ENCODE measurements at places on chromosomes 13 and 19.

- no peak for DNase-seq
These were observed 10.1 kb downstream of the TUBB4A start for GRCh38 chr19:6491802-6492592.

DNA sequence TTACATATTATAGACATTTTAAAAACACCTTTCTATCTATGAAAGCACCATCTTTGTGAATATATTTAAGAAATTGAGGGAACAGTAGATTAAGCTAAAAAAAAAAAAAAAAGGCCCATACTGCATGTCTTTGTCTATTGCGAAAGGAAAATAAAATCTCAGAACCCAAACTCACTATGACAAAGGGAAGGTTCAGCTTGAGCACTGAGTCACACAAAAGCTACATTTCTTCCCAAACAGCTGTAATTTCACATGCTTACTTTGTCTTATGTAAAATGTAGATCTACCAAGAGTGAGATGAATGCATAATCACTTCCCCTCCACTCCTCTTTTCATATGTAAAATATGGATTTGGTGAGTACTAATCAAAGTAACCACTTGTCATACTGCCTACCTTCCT, 640.1 kb upstream of the KLF12 start:
- DNase-seq: no peak

DNA sequence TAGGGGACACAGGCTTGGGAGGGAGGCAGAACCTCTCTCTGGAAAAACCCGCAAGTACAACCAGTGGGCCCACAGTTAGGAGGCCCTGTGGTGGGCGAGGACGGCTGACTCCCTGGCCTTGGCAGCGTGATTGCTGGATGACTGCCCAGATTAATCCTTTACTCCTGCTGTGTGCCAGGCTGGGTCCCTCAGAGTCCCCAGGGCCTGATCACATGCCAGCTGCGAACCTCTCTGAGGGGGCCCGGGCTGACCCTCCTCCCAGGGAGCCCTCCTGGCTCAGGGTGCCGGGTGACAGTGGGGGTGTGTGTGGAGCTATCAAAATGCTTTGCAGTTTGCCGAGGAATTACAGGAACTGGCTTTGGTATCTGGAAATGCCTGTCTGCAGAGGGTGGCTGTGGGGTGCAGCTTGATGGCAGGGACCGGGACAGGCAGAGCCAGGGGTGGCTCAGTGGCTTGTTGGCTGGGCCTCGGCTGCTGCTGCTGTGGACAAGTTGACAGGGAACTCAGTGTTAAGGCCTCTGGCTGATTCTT, 48.9 kb downstream of the DNM2 start:
- no peak for DNase-seq

GRCh38 chr13:48569104-48569666, 36.3 kb upstream of the RCBTB2 start:
- DNase-seq: no peak

GRCh38 chr19:12921047-12921446, 2.0 kb upstream of the SYCE2 start:
- no peak for DNase-seq

- no peak for DNase-seq
These were observed 65.0 kb downstream of the DGKH start for GRCh38 chr13:42113478-42113877.

GRCh38 chr13:75968103-75968838, 332.1 kb downstream of the LMO7 start:
- DNase-seq: no peak

GRCh38 chr13:26956522-26957142, 196.0 kb upstream of the GPR12 start:
- no peak for DNase-seq

DNA sequence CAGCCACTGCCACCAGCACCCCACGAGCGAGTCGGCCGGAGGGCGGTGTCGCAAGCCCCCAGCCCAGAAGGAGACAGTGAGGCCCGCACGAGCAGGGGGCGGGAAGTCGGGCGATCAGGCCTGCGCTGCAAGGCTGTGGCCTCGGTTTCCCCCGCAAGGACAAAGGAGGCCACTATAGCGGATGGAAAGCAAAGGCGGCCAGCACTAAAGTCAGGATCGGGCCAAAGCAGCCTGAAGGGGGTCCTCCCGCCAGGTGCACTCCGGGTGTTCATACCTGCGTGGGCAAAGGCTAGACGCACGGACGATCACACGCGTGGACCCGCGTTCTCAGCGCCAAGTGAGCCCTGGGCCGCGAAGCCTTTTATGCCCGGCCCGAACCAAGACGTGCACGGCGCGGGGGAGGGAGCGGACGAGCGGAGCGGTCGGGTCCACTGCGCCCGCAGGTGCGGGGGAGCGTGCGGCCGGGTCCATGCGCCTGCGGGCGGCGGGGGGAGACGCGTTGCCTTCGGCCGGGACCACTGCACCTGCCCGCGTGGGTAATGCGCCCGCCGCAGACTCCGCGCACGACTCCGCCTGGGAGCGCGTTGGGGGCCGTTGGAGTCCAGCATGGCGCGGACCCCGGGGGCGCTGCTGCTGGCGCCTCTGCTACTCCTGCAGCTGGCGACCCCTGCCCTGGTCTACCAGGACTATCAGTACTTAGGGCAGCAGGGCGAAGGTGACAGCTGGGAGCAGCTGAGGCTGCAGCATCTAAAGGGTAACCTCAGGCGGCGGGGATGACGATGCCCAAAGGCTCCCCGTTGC, at the start of the genes PRDX2 and THSD8:
PRDX2 (minus strand) TSS at position 335 of the 801 bp plus-strand sequence. CDS start 539 bp downstream, outside the sequence.
THSD8 (plus strand) TSS at position 604 of the 801 bp plus-strand sequence; CDS start at position 607, 3 bp downstream.
- peak; percentile 85 for DNase-seq

DNA sequence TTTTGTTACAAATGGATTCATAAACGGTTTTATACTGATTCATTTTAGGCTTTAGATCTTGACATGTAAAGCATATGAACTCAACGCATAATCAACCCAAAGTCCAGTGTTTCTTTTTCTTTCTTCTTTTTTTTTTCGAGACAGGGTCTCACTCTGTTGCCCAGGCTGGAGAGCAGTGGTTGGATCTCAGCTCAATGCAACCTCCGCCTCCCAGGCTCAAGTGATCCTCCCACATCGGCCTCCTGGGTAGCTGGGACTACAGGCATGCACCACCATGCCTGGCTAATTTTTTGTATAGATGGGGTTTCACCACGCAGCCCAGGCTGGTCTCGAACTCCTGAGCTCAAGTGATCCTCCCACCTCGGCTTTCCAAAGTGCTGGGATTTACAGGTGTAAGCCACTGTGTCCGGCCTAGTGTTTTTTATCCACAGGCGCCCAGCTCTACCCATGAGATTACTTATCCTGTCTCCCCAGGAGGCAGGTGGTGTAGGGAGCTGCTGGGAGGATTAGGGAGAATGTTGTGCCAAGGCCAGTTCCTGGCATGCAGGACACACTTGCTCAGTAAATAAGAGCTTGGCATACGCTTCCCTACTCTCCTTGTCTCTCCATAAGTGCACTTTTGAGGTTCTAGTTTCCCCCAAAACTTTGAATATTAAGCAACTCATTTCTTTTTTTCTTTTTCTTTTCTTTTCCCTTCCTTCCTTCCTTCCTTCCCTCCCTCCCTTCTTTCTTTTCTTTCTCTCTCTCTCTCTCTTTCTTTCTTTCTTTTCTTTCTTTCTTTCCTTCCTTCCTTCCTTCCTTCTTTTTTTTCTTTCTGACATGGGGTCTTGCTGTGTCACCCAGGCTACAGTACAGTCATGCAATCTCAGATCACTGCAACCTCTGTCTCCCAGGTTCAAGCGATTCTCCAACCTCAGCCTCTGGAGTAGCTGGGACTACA, 4.8 kb upstream of the CEBPA start:
- no peak for DNase-seq

- DNase-seq: no peak
These were observed 164.8 kb upstream of the KL start for GRCh38 chr13:32851083-32852069.

DNA sequence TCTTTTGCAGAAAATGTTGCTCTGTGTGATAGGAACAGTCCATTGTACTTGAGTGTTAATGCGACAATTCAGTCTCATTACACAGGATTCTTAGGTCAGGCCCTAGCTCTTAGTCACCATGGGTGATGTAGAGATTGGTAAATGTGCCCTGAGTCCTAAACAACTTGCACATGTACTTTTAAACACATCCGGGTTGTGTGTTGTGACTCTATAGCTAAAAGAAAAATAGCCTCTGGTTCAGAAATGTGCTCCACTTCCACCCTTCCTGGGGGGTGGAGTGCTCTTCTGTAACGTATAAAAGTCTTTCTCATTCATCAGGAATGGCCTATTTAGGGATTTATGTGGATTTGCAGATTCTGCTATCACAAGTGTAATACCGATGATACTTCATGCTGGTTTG, 5.2 kb downstream of the SPATA13 start:
- no peak for DNase-seq

- no peak for DNase-seq
These were observed 154.6 kb downstream of the FLT1 start for GRCh38 chr13:28340272-28340793.

GRCh38 chr13:27151798-27152599, 19.6 kb downstream of the USP12 start:
- no peak for DNase-seq

GRCh38 chr19:17841371-17841809, 6.4 kb downstream of the JAK3 start:
- no peak for DNase-seq

GRCh38 chr13:28622286-28622685, 36.6 kb upstream of the POMP start:
- DNase-seq: no peak

DNA sequence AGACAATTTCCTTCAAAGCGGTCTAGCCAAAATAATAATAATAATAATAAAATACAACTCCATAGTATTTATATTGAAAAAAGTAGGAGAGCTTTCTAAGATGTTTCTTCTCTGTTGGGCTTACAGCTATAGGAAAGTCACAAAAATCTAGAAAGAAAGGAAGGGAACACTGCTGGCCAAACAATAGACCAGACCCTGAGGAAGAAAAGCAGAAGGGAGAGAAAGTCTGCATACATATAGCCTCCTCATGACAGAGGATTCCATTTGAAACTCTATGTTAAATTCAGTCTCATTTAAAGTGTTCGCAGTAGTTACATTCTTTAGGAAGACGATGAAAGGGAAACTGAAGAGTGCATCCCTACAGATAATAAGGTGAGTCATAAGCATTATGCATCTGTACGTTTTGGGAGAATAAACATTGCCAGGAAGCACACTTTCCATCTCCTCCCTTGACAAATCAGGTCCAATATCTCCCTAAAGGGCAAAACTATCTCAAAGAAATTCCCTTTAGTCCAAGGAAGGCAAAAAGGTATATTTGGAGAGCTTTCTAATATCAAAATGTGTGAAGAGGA, 86.5 kb downstream of the PCDH9 start:
- DNase-seq: no peak

- DNase-seq: peak; percentile 53
These were observed 518 bp downstream of the TFDP1 start for GRCh38 chr13:113584870-113585671.

DNA sequence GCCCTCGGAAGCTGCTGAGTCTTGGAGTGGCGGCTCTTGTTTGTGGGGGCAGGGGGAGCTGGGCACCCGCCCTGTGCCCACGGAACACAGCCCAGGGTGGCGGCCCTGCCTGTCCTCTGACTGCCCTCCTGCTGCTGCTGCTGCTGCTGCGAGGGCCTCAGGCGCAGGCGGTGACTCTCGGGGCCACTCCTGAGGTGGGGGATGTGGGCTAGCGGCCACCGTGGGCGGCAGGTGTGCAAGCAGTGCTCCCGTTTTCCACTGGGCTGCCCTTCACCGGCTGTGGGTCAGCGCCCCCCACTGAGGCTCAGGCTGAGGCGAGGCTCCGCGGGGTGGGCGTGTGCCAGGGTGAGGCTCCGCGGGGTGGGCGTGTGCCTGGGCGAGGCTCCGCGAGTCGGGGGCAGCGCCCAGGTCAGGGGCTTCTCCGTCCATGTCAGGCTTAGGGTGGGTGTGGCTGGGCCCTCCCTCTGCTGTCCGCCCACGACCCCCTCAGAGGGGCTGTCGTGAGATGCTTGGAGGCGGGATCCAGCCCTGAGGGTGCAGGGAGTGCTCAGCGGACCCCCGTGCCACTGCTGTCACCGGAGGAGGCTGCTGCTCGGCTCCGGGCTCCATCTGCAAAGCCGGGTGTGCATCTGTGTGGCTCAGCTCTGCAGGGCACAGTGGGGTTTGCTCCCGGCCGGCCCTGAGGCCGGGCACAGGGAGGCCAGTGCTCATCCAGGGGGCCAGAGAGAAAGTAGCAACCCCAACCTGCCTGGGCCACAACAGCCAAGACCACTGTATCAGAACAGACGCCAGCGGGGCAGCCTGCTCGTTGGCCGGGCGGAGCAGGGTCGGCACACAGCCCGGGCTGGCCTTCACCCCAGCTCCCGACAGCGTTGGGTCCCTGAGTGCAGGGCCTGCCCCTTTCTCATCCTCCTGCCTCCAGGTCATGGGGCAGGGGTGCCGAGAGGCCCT, 14.5 kb downstream of the CSNK1G2 start:
- no peak for DNase-seq

GRCh38 chr13:106440866-106441265, 94.6 kb downstream of the EFNB2 start:
- no peak for DNase-seq

GRCh38 chr13:23579072-23579895, 9.1 kb downstream of the TNFRSF19 start:
- peak; percentile 95 for DNase-seq

GRCh38 chr13:20778311-20778710, 4.5 kb upstream of the EEF1AKMT1 start:
- no peak for DNase-seq

- no peak for DNase-seq
These were observed 156.2 kb downstream of the FLT1 start for GRCh38 chr13:28338742-28339141.

- DNase-seq: no peak
These were observed 70.2 kb downstream of the KLF2 start for GRCh38 chr19:16394681-16395375.

GRCh38 chr13:114067886-114068651, 64.4 kb downstream of the RASA3 start:
- DNase-seq: peak; percentile 65

DNA sequence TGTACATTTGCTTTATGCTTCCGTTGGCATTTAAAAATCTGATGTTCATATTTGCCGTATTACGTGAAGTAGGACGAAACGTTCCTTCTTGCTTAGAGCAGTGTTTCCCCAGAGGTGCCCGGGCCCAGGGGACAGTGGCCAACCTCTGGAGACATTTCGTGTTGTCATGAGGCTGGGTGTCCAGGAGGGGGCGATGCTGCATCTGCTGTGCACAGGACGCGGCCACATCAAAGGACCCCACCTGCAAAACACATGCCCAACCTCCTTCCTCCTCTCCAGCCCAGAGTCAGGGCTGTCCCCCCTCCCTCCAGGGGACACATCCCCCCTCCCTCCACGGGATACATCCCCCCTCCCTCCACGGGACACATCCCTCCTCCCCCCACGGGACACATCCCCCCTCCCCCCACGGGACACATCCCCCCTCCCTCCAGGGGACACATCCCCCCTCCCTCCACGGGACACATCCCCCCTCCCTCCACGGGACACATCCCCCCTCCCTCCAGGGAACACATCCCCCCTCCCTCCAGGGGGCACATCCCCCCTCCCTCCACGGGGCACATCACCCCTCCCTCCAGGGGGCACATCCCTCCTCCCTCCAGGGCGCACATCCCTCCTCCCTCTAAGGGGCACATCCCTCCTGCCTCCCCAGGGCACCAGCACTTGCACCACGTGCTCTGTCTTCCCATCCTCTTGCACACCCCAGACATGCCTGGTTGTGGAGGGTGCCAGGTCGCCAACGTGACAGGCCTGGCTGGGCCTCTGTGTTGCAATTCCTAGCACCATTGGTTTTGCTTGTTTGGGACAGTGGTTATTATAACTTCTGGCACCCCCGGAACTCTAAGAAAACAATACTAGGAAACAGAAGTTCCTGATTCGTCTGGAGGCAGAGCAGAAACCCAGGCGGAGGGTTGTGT, 46.7 kb downstream of the GAS6 start:
- DNase-seq: peak; percentile 89

- DNase-seq: peak; percentile 7
These were observed at the start of gene TRPC4 for GRCh38 chr13:37869756-37870488. TRPC4 (minus strand) TSS chr13:37869772; CDS start chr13:37783333, 86,439 bp downstream.

GRCh38 chr19:6724631-6725492, 4.4 kb upstream of the C3 start:
- no peak for DNase-seq

All from stimulated activated naive CD8-positive, alpha-beta T cell treated with anti-CD3 and anti-CD28 coated beads, Interleukin-15, Interleukin-2, amounts not matched to agents 100 U/mL and 50 U/mL, for 24 hours (primary cell).